ENCODE measurements at places on chromosomes 2 and 18.

GRCh38 chr18:13566941-13567746 is 159.2 kb downstream of the FAM210A start:
- H3K27me3 ChIP-seq = no peaks in the 10 kb centered on the region
- no peak overlapping the region for H3K4me3 ChIP-seq
- peak; percentile 14 for DNase-seq
- H3K27ac ChIP-seq = no peak overlapping the region
- H3K4me1 ChIP-seq = peaks cover 30% of the 10 kb centered on the region

- no peak overlapping the region for H3K27ac ChIP-seq
- no peak overlapping the region for H3K4me3 ChIP-seq
- H3K27me3 ChIP-seq = no peaks in the 10 kb centered on the region
Measured at GRCh38 chr2:74278694-74279093, 64.5 kb downstream of the SLC4A5 start.

DNA sequence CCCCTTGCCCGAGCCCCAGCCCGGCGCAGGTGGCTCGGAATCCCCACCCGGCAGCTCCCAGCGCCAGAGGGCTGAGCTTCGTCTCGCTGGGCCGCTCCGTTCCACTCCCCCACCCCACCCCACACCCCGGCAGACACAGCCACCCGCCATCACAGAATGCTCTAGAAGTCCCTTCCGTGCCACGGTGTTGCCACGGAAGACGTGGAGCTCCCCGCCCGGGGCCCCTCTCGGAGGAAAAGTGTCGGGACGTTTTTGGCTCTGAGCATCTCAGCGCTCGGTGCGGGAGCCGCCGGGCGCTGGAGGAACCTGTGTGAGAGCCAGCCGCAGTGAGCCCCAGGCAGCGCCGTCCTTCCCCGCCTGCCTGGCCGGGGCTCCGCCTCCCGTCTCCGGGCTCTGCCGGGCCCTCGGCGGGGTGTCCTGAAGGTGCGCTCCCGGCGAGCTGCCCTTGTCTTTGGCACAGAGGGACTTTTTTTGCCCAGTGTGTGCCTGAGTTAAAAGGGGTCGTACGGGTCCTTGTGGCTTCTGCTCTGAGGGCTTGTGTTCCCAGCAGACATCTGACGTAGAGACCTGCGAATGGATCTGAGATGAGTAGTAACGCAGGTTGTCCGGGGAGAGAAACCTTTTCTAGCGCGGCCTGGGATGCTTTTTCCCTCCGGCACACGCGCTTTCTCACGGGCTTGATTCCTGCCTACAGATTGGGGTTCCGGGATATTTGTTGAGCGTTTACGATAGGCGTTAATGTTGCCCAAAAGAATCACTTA is 1.8 kb downstream of the ZCCHC2 start:
- H3K36me3 ChIP-seq = no peaks in the 10 kb centered on the region
- peak; percentile 63 for DNase-seq
- H3K4me3 ChIP-seq = peak overlapping the region; percentile 71

- H3K36me3 ChIP-seq = no peaks in the 10 kb centered on the region
- no peaks in the 10 kb centered on the region for H3K4me1 ChIP-seq
- H3K27me3 ChIP-seq = no peaks in the 10 kb centered on the region
- no peak for DNase-seq
- no peak overlapping the region for H3K4me3 ChIP-seq
- no peak overlapping the region for H3K27ac ChIP-seq
Measured at GRCh38 chr2:124254621-124255020, 229.5 kb downstream of the CNTNAP5 start.

GRCh38 chr2:149562324-149562723 is 25.3 kb downstream of the MMADHC start:
- H3K4me1 ChIP-seq = no peaks in the 10 kb centered on the region
- H3K36me3 ChIP-seq = no peaks in the 10 kb centered on the region
- DNase-seq = no peak
- H3K4me3 ChIP-seq = no peak overlapping the region

GRCh38 chr18:44119607-44120006 is 561.1 kb upstream of the SETBP1 start:
- H3K27me3 ChIP-seq = no peaks in the 10 kb centered on the region
- H3K36me3 ChIP-seq = no peaks in the 10 kb centered on the region
- H3K4me1 ChIP-seq = no peaks in the 10 kb centered on the region
- DNase-seq = no peak
- H3K4me3 ChIP-seq = no peak overlapping the region

- peak; percentile 38 for DNase-seq
- H3K36me3 ChIP-seq = peaks cover 60% of the 10 kb centered on the region
- H3K4me1 ChIP-seq = peaks cover 34% of the 10 kb centered on the region
- H3K27me3 ChIP-seq = no peaks in the 10 kb centered on the region
Measured at GRCh38 chr2:232838406-232838874, 31.6 kb upstream of the SNORC start.

DNA sequence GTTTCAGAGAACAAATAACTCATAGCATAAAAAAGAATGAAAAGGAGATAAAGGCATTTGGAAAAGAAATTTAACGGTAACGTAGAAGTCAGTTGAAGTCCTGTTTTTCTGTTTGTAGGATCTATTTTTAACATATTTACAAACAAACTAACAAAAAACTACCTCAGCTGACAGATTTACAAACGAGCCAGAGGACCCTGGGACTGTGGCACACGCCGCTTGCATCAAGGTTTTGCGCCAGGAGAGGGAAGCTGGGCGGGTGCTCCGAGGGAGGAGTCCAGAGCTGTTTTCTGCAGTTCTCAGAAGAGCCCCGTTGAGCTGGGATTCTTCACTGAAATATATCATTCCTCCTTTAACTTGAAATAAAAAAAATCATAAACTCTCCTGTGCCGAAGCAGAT is 13.6 kb upstream of the TMEM18 start:
- H3K4me1 ChIP-seq = no peaks in the 10 kb centered on the region
- no peak for DNase-seq
- no peaks in the 10 kb centered on the region for H3K36me3 ChIP-seq
- H3K27ac ChIP-seq = no peak overlapping the region
- no peak overlapping the region for H3K4me3 ChIP-seq

- H3K36me3 ChIP-seq = no peaks in the 10 kb centered on the region
- no peaks in the 10 kb centered on the region for H3K4me1 ChIP-seq
- H3K27ac ChIP-seq = no peak overlapping the region
- no peak for DNase-seq
- no peaks in the 10 kb centered on the region for H3K27me3 ChIP-seq
- H3K4me3 ChIP-seq = no peak overlapping the region
Measured at GRCh38 chr2:99836690-99837605, 305.4 kb downstream of the AFF3 start.

GRCh38 chr2:59303272-59303671 is 1062.1 kb upstream of the FANCL start:
- H3K4me3 ChIP-seq = no peak overlapping the region
- DNase-seq = no peak
- no peaks in the 10 kb centered on the region for H3K36me3 ChIP-seq
- no peaks in the 10 kb centered on the region for H3K4me1 ChIP-seq
- no peak overlapping the region for H3K27ac ChIP-seq
- H3K27me3 ChIP-seq = no peaks in the 10 kb centered on the region

GRCh38 chr2:217494557-217494956 is 508.2 kb downstream of the TNS1 start:
- no peak for DNase-seq
- H3K27ac ChIP-seq = no peak overlapping the region
- no peak overlapping the region for H3K4me3 ChIP-seq
- H3K4me1 ChIP-seq = no peaks in the 10 kb centered on the region

DNA sequence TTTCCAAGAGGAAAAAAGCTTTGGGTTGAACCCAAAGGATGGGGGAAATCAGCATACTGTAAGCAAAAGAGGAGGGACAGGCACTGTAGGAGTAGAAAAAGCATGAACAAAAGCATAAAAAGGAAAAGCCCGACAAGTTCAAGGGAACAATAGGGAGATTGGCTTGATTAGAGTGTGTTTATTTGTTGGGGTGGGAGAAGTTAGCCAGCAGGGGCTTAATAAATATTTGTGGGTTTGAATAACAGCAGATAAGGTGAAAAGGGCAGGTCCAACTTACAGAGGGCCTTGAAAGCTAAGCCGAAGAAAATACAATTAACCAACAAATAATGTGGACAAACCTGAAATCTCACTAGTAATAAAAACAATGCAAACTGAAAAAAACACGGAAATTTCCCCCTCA is 126.7 kb downstream of the THADA start:
- no peaks in the 10 kb centered on the region for H3K4me1 ChIP-seq
- H3K27ac ChIP-seq = no peak overlapping the region
- no peak for DNase-seq
- no peaks in the 10 kb centered on the region for H3K27me3 ChIP-seq
- H3K4me3 ChIP-seq = no peak overlapping the region
- no peaks in the 10 kb centered on the region for H3K36me3 ChIP-seq

DNA sequence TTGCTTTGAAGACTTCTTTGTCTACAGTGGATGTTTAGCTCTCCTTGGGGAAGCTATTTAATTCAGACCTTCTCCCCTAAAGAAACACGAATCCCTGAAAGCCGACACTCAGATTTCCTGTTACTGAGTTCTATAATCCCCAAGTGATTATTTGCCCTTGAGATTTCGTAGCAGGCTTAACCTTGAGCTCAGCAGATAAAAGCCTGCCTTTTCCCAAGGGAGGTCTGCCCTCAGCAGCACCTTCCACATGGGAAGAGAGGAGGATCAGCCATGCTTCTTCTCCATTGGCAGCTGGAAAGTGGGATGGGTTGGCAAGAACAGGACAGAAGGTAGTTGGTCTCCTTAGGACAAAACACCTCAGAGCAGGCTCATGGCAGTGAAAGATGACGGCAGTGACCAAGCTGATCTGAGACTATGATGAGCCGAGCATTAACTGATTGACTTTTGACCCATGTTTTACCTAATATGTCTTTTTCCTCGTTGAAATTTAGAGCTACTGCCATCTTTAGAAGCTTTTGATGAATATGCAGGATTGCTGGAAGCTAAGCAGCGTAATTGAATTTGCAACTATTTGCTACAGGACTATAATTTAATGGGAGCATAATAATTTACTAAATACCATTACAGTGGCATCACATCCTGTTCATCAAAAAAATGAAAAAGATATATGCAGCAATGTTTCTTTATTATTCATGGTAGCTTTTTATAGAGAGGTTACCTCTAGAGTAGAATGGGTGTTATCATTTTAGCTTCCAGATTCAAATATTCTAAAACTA is 511.1 kb upstream of the ID2 start:
- H3K27me3 ChIP-seq = no peaks in the 10 kb centered on the region
- no peak overlapping the region for H3K4me3 ChIP-seq
- H3K36me3 ChIP-seq = no peaks in the 10 kb centered on the region

- no peaks in the 10 kb centered on the region for H3K36me3 ChIP-seq
- H3K27ac ChIP-seq = no peak overlapping the region
- no peak for DNase-seq
- H3K4me1 ChIP-seq = no peaks in the 10 kb centered on the region
- H3K4me3 ChIP-seq = no peak overlapping the region
Measured at GRCh38 chr18:37487400-37487867, 78.2 kb downstream of the CELF4 start.

DNA sequence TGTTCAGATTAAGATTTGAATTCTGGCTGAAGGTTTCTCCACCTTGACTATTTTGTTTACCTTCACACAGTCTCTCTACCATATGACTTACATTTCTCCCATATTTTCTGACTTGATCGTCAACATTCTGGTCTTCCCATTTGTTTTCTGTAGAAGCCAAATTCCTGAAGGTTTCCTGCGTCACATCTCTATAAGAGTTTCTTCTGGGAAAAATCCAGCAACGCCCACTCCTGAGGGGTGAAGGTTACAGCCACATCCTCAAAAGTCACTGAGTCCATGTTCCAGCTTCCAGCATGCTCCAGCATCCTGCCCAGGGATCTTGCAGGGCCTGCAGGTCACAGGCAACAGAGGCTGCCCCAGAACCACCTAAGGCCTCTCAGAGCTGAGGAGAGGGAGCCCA is 47.5 kb downstream of the NBEAL1 start:
- H3K4me1 ChIP-seq = no peaks in the 10 kb centered on the region
- no peaks in the 10 kb centered on the region for H3K27me3 ChIP-seq
- H3K36me3 ChIP-seq = no peaks in the 10 kb centered on the region
- no peak overlapping the region for H3K27ac ChIP-seq

- H3K36me3 ChIP-seq = no peaks in the 10 kb centered on the region
- no peak for DNase-seq
- H3K4me1 ChIP-seq = no peaks in the 10 kb centered on the region
- H3K4me3 ChIP-seq = no peak overlapping the region
- no peak overlapping the region for H3K27ac ChIP-seq
Measured at GRCh38 chr2:239690651-239691631, 290.1 kb upstream of the HDAC4 start.

DNA sequence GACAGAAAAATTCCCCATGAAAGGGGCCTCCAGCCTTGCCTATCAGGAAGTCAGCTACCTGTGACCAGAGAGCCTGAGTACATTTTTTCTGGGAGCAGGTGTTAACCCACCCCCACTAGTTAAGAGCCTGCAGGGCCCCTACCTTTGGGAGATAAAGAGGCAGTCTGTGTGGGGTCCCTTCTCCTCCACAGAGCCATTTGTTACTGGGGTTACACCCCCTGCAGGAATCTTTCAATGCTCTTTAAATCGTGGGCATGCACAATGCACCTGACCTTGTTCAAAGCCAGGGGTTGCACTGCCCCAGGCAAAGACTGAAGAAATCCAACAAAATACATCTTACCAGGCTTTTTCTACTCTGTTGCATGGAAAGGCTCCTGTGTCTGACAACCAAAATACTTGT is 15.7 kb upstream of the LYPD6 start:
- H3K27ac ChIP-seq = no peak overlapping the region
- H3K4me1 ChIP-seq = peaks cover 3% of the 10 kb centered on the region
- no peak for DNase-seq
- no peaks in the 10 kb centered on the region for H3K36me3 ChIP-seq
- no peak overlapping the region for H3K4me3 ChIP-seq
- H3K27me3 ChIP-seq = no peaks in the 10 kb centered on the region

- H3K4me3 ChIP-seq = no peak overlapping the region
- no peaks in the 10 kb centered on the region for H3K4me1 ChIP-seq
- H3K36me3 ChIP-seq = no peaks in the 10 kb centered on the region
Measured at GRCh38 chr2:7102826-7103225, 185.6 kb downstream of the RNF144A start.

DNA sequence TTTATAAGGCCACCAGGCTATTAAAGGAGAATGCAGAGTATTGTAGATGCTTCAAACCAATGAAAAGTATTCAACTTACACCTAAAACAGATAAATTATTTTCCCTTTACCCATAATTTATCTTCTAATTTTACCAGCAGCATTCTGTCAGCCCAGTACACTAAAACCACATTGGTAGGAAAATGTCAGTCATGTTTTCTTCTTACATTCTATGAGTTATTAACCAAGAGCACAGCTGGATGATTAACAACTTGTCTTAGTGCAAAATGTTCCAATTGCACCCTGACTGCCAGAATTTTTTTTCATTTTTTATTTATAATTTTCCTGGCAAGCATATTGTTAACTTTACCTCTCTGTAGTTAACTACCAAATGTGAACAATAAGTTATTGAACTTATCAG is 79.0 kb upstream of the WDR75 start:
- H3K4me1 ChIP-seq = no peaks in the 10 kb centered on the region
- no peaks in the 10 kb centered on the region for H3K36me3 ChIP-seq
- no peak overlapping the region for H3K27ac ChIP-seq
- DNase-seq = no peak

- no peak overlapping the region for H3K4me3 ChIP-seq
- no peak overlapping the region for H3K27ac ChIP-seq
- no peaks in the 10 kb centered on the region for H3K27me3 ChIP-seq
Measured at GRCh38 chr2:34241905-34242762, 643.0 kb upstream of the FAM98A start.

- no peaks in the 10 kb centered on the region for H3K27me3 ChIP-seq
- peaks cover 14% of the 10 kb centered on the region for H3K36me3 ChIP-seq
- H3K4me3 ChIP-seq = no peak overlapping the region
- DNase-seq = peak; percentile 20
Measured at GRCh38 chr18:32049393-32050171, 31.0 kb downstream of the RNF125 start.

- DNase-seq = no peak
- H3K27me3 ChIP-seq = no peaks in the 10 kb centered on the region
- no peak overlapping the region for H3K4me3 ChIP-seq
- H3K4me1 ChIP-seq = no peaks in the 10 kb centered on the region
- H3K36me3 ChIP-seq = no peaks in the 10 kb centered on the region
Measured at GRCh38 chr2:163173591-163173990, 335.0 kb upstream of the KCNH7 start.
